ENCODE measurements at places on chromosomes 7 and 10.

GRCh38 chr10:36759141-36759805 lies 366.1 kb upstream of the ANKRD30A start:
- DNase-seq = no peak

- no peak for DNase-seq
Observed at GRCh38 chr10:8336629-8337331, 282.3 kb downstream of the GATA3 start.

DNA sequence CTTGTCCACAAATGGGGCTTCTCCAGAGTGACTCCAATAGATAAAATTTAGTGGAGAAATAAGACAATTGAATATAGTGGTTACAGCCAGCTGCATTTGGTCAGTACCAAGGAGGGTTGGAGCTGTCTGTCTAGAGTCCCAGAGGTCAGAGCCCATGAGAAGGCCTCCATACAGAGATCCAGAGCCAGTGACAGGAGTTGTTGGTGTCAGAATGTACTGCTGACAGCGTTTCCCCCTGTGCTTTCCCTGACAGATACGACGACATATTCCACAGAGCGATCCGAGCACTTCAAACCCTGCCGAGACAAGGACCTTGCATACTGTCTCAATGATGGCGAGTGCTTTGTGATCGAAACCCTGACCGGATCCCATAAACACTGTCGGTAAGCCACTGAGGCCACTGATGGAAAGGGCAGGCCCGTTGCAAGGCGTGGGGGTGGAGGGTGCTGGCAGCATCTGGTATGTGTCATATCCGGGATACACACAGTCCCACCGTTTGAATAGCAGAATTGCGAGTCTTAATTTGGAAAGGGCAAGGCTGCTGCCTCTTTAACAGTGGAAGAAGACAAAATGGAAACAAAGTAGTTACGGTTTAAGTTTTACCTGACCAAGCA lies 483.6 kb downstream of the NRG3 start:
- DNase-seq = no peak

DNA sequence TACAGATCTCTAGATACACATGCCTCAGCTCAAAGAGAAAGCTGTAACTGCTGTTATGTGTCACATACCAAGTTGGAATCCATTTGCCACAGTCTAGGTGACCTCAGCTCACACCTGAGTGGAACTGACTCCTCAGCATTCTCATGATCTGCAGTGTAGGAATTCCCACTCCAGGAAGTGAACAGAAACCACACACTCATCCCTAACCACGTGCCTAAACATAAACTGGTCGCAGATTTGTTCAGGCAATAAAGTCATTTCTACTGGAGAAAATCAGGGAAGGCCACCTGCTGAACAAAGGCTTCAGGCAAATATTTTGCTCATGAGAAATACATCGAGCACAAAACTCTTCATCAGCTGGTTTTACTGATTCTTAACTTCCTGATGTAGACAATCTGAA lies 23.0 kb upstream of the ZMYND11 start:
- DNase-seq = no peak

DNA sequence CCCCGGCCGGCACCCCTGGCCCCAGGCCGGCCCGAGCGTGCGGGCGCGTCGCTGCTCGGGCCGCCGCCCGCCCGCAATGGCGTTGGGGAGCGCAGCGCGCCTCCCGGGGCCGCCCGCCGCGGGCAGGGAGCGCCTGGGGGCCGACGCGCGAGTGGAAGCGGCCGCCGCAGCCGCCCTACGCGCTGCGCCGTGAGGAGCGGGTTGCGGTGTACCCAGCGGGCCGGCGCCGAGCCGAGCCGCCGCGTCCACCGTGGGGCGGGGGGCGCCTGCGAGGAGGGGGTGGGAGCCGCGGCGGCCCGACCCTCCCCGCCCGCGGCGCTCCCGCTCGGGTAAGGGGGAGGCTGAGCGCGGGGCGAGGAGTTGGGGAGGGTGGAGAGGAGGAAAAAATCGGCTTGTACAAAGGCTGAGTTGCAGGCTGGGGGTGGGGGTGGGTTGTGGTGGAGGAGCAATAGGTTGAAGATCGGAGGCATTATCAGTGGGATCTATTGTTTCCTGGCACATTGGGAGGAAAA lies 473 bp downstream of the PPP1R9A start:
- no peak for DNase-seq

- peak; percentile 48 for DNase-seq
Observed at GRCh38 chr7:21338728-21339164, 89.1 kb upstream of the SP4 start.

DNA sequence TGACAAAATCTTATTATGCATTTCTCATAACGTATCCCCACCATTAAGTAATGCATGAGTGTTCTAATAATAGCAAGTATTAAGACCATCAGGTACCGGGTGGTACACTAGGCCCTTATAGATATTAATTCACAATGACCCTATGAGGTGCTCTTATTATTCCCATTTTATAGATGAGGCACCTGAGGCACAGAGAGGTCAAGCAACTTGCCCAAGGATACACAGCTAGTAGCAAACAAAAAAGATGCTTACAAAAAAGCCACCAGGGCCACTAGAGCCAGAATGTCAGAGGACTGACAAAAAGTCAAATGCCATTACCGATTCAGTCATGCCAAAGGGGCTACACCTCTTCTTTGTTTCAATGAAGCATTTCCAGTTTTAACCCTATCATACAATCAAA lies 5.9 kb downstream of the RSU1 start:
- no peak for DNase-seq

GRCh38 chr10:12699781-12700556 lies 301.5 kb downstream of the CCDC3 start:
- no peak for DNase-seq

GRCh38 chr10:5447056-5447455 lies 34.7 kb downstream of the NET1 start:
- no peak for DNase-seq

GRCh38 chr10:75406462-75407223 lies 5.1 kb upstream of the ZNF503 start:
- no peak for DNase-seq

- DNase-seq = no peak
Observed at GRCh38 chr7:43735802-43736603, 6.7 kb upstream of the COA1 start.

DNA sequence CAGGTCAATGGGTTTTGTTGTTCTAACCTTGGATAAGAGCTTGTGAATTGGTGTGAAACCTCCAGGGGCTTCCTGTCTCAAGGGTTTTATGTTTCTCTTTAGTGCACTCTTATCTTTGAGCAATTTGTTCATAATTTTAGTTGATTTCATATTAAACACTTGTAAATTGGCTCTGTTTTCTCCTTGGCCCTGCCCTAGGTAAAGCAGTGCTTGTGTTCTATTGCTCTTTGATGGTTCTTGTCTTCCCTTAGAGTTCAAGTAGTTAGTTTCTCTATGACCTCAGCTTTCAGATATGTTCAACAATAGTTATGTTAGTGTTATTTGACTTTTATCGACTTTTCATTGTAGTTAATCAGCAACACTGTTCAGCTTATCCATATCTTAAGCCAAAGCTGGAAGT lies 566.4 kb upstream of the POT1 start:
- DNase-seq = no peak

- no peak for DNase-seq
Observed at GRCh38 chr7:134916171-134916883, 70.0 kb upstream of the AGBL3 start.

- DNase-seq = no peak
Observed at GRCh38 chr10:122164815-122165483, 106.1 kb upstream of the BTBD16 start.

- no peak for DNase-seq
Observed at GRCh38 chr7:131904760-131905327, 348.4 kb upstream of the PODXL start.

- DNase-seq = no peak
Observed at GRCh38 chr10:112168733-112169132, 14.8 kb downstream of the GPAM start.

- DNase-seq = no peak
Observed at GRCh38 chr7:147047696-147048095, 931.1 kb downstream of the CNTNAP2 start.

DNA sequence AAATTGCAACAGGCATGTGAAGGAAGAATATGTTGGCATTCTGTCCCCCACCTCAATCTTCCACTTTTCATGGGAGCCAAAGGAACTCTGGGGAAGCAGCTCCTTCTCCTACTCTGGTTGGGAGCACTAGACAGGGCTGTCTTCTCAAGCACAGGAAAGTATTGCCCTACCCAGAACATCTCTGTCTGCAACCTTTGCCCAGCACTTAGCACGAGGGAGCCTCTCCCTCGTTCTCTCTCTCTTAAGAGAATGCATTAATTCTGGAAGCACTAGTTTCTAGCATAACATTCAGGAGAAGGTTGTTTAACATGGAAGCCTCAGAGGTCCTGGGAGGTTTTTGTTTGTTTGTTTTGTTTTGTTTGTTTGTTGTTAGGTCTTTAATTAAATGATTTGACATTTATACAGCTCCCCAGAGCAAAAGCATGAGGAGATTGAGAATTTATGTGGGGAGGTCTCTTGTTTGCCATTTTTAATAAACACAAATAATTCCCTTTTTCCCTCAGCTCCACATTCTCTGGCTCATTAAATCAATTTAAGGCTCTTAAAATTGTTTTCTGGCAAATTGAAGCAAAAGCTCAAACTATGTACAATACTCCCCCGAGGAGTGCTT lies 240.6 kb downstream of the TRIL start:
- DNase-seq = no peak

- DNase-seq = no peak
Observed at GRCh38 chr7:5001911-5002310, 42.9 kb upstream of the MMD2 start.

GRCh38 chr10:104267721-104268404 lies 1.1 kb upstream of the GSTO2 start:
- DNase-seq = no peak

DNA sequence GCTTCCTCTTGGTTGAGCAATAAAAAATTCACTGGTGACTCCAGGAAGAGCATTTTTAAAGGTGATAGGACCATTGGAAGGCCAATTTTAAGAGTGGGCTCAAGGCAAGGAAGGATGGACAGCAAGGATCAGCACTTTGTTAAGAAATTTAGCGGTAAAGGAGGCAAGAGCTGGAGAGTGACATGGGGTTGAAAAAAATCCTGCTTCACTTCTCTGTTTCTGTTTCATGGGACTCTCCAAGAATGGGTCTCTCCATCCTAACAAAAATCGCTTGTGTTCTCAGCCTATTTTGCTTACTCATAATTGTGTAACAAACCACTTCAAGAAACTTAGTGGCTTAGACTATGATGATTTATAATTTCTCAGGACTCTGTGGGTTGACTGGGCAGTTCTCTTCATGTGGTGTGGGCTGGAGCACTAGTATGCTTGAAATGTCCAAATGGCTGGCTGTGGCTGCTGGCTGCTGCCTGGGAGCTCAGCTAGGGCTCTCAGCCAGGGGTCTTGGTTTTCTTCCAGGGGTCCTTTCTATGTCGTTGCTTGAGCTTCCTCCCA lies 59.8 kb upstream of the ZNRF2 start:
- DNase-seq = no peak

DNA sequence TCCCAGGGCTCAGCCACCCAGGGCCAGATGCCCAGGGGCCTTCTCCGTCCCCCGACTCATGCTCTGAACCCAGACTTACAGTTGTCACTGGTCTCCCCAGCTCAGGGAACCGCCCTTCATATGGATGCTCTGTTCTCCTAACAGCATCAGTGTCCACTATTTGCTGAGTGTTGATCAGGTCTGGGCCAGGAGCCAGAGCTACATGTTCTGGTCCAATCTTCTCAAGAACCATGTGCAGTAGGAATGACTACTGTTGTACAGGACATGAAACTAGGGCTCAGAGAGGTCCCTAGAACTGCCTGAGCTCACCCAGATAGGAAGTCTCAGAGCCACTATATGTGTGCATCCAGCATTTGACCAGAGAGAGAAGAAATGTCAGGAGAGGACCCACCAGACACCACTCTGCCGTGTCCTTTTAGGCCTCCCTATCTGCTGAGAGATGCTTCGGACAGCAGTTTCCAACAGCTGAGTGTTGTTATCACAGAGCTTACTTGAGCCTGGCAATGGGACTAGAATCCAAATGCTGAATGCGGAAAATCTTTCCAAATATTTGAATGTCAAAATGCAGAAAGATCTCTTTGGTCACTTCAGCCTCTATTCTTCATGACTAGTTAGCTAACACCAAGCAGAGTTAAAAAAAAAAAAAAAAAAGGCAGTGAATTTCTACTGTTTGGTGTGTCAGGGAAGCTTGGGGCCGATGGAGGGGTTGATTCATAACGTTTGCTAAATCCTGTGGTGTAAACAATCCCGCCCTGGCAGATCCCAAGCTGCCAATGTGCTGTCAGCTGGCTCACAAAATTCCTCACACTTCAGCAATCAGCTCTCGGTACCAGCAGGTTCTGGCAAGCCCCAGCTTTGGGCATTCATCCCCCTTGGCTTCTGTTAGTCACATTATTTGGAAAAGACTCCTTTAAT lies 246.1 kb downstream of the TNS3 start:
- DNase-seq = no peak

GRCh38 chr10:132132421-132132841 lies 54.3 kb upstream of the DPYSL4 start:
- DNase-seq = no peak

DNA sequence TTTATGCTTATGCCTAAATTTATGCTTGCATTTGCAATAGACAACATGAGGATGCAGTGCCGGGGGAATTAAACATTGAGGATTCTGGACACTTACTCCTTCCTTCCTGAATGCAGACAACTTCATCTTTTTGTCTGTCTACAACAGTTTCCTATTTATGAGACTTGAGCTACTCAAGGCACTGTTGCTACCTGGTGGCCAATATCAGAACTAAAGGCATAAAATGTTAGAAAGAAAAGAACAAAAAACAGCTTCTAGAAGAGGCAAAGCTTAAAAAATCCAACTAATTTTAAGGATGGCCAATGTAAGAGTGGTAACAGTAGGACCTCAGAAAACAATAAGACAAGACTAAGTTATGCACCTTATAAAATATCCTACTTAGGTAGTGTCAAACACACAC lies 144.5 kb upstream of the PTN start:
- no peak for DNase-seq

GRCh38 chr7:155850001-155850436 lies 37.8 kb upstream of the SHH start:
- DNase-seq = no peak

DNA sequence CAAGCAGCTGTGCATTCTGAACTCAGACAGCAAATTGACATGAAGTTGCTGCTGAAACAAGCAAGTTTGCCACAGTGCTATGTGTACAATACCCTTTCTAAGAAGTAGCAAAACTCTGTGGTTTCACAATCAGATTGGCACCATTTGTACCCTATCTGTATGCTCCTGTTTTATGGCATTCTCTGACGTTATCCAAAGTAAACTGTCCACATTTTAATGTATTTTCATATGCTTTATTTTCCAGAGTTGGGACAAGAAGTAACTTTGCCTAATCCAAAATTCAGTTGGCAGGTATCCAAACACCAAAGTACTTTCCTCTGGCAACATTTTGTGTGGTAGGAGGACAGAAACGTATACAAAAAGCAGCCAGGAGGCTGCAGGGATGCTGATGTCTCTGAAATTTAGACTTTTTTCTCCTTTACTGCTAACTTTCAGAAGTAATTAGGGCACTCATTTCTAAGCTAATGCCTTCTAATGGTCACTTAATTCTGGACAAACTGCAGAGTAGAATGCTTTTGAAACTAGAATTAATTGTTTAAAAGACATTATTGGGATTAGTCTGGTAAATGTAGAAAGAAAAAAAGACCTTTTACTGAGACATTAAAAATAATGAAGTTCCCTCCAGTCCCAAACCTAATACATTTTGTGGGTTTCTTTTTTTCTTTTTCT lies 414.7 kb upstream of the NRP1 start:
- no peak for DNase-seq

- DNase-seq = no peak
Observed at GRCh38 chr7:47734287-47734948, 152.5 kb upstream of the TNS3 start.

GRCh38 chr10:100480002-100480401 lies 17.2 kb downstream of the WNT8B start:
- DNase-seq = no peak
